ENCODE measurements at places on chromosomes 11 and 22.

- DNase-seq = no peak
Observed at GRCh38 chr22:39254122-39254521, 9.3 kb upstream of the PDGFB start.

GRCh38 chr11:11978792-11979487, 29.5 kb downstream of the DKK3 start:
- no peak for DNase-seq

- no peak for DNase-seq
Observed at GRCh38 chr22:37449331-37450001, 22.2 kb upstream of the ELFN2 start.

DNA sequence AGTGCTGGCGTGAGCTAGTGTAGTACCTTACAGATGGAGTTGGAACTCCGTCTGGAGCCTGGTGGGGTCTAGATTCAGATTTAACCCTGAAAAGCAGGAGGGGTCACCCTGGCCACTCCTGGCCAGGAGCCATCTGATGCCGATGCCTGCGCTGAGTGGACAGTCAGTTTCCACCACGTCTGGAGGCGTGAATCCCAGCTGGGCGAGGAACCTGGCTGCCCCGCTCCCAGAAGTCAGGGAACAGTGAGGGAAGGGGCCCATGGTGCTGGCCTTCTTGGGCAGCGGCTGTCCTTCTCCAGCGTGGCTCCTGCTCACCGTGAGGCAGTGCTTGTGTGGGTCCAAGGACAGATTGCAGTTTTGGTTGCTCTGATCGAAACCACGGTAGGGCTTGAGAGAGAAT, 76.3 kb downstream of the PARVB start:
- no peak for DNase-seq

DNA sequence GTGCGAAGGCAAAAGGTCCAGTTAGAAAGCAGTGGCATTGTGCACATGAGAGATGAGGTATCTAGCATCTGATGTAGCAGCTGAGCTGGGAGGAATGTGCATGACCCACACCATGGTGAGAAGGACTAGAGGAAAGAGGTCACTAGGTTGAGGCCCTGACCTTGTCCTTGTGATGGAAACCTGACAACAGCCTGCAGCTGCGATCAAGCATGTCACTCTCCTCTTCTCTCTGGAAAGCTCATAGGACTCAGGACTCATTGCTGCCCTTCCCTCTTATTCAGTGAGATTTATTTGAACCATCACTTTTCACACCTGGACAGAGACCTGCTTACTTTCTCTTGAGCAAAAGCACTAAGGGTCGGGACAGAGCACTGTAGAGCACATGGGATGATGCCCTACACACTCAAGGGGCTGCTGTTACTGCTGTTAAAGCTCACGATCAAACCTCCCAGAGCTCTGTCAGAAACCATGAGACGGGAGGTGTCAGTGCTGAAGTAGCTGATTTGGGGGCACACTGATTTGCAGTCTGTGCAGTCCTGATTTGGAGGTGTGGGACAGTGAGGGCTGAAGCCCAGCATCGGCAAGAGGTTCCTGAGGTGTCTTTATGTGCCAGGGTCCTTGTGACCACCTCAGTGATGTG, 104.3 kb downstream of the VPREB1 start:
- DNase-seq = no peak

DNA sequence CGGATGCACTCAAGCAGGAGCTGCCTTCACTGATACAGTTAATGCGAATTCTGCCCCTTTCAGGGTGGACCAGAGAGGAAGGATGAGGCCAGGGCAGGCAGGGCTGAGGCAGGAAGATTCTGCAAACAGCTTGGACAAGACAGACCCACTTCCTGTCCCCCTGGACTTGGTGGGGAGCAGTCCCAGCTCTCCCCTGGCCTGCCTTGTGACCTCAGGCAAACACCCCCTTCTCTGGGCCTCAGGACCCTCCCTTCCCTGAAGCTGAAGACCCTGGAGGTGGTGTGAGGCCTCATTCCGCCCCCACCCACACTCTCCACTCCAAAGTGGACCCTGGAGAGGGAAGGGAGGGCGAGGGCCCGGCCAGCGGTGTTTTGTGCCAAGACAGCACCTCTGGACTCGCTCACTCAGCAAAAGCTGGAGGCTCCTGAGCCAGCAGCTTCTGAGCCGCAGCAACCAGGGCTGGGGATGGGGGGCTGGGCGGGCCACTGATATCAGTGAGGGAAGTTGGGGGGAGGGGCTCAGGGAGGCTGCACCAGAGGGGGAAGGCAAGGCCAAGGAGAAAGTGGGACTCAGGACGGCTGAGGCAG, 8.5 kb downstream of the RAB3IL1 start:
- DNase-seq = no peak

GRCh38 chr11:58658623-58659022, 36.2 kb downstream of the CNTF start:
- DNase-seq = no peak

GRCh38 chr11:69320326-69320725, 26.4 kb downstream of the MYEOV start:
- no peak for DNase-seq

GRCh38 chr11:62796281-62796680, 4.5 kb upstream of the TMEM223 start:
- DNase-seq = no peak

GRCh38 chr11:27347359-27348339, 15.4 kb downstream of the CCDC34 start:
- no peak for DNase-seq

DNA sequence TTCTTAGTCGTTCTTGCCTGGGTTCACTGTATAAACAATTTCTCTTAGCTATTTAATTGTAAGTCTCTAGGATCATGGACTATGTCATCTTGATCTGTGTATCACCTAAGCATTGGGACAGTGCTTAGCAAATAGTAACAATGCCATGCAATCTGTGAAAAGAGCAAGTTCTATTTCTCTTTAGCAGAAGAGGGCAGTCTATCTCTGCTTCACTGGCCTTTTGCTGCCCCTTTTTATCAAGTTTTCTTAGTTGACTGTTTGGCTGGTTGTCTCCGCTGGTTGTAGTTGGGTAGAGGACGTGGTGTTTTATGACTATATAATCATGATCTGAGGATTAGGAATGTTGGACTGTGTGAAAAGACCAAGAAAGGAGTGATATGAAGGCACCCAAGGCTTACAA, 315.0 kb downstream of the JRKL start:
- no peak for DNase-seq

DNA sequence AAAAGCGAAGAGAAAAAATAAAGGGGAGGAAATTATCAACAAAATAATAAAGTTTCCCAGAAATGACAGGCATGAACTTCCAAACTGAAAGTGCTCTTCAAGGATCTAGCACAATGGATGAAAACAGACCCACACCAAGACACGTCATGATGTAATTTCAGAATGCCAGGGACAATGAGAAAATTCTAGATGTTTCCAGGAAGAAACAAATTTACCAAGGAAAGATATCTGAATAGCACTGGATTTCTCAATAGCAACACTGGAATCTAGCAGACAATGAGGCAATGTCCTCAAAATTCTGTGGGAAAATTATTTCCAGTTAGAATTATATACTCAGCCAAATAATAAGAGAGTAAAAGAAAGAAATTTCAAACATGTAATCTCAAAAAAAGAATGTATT, 46.0 kb downstream of the DENND5A start:
- no peak for DNase-seq

DNA sequence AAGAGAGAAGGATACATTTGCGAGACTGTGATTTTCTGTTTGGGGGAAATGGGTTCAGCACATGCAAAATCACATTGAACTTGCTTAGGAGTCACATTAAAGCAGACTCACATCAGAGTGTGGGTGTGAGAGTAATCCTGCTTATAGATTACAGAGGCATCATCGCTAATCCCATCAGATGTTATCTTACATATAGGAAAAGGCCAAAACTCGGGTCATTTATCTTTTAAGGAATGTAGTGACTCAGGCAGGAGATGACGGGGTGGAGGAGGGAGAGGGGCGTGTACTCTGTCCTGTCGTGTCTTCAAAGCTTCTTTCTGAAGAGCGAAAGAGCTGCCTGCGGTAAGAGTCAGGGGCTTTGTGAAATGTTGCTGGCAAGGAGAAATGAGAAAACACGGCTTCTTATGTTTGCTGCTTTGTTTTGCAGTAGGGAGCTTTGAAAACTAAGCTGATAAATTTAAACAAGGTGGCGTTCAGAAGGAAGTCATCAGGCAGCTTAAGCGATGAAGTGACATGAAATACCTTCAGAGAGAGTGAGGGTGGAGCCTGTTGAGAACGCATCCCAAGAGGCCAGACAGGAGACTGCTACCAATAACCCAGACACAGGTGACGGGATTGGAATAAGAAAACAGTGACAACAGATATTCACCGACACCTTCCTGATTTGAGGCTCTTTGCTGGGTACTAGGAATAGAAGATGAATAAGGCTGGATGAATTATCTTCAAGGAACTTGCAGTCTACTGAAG, 2.2 kb upstream of the C11orf16 start:
- no peak for DNase-seq

- no peak for DNase-seq
Observed at GRCh38 chr11:36239636-36240035, 49.6 kb downstream of the COMMD9 start.

- no peak for DNase-seq
Observed at GRCh38 chr22:38950527-38951295, 6.7 kb upstream of the APOBEC3A start.

GRCh38 chr22:22161924-22162851, 82.4 kb upstream of the VPREB1 start:
- DNase-seq = no peak

- no peak for DNase-seq
Observed at GRCh38 chr11:75499423-75500190, 26.1 kb downstream of the GDPD5 start.

GRCh38 chr11:111329306-111330204, 31.2 kb downstream of the POU2AF3 start:
- no peak for DNase-seq

GRCh38 chr11:119916568-119916967, 187.6 kb upstream of the NECTIN1 start:
- no peak for DNase-seq

GRCh38 chr11:8640267-8640906, 42.1 kb downstream of the TRIM66 start:
- no peak for DNase-seq

DNA sequence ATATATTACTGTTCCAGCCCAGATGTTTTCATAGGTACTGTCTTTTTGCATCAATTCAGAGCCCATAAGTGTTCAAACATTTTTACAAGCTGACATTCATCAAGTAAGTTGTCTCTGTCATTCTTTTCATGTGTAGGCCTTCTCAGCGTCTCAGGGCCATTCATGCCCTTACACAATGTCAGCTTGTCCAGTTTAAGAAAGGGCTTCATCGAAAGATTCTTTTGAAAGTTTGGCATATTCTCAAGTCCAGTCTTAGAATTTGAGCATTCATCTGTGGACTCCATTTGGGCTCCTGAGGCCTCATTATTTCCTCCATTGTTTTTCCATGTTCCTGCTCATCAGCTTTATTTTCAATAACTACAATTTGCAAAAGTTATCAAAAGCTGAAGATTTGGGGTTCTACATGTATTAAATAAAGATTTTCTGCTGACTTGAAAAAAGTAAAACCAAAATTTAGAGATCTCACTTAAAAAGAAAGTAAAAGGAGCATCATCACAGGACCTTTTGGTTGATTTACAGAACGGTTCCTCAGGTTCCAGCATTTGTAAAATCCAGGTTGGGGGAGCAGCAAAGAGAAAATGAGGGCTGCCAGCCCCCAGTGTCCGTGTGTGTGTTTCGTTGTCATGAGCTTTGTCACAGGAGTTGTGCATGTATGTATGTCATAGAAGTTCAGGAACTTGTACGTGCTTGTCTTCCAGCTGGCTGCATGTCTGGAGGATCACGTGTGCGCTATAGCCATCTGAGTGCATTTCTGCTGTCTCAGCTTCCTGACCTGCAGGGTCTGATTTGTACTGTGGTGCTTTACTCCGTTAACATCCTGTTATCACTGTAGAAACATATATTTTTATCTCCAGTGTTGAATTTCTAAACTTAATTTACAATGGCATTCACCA, 15.6 kb downstream of the MOV10L1 start:
- DNase-seq = no peak

- no peak for DNase-seq
Observed at GRCh38 chr22:22855617-22856308, 31.9 kb upstream of the IGLL5 start.

DNA sequence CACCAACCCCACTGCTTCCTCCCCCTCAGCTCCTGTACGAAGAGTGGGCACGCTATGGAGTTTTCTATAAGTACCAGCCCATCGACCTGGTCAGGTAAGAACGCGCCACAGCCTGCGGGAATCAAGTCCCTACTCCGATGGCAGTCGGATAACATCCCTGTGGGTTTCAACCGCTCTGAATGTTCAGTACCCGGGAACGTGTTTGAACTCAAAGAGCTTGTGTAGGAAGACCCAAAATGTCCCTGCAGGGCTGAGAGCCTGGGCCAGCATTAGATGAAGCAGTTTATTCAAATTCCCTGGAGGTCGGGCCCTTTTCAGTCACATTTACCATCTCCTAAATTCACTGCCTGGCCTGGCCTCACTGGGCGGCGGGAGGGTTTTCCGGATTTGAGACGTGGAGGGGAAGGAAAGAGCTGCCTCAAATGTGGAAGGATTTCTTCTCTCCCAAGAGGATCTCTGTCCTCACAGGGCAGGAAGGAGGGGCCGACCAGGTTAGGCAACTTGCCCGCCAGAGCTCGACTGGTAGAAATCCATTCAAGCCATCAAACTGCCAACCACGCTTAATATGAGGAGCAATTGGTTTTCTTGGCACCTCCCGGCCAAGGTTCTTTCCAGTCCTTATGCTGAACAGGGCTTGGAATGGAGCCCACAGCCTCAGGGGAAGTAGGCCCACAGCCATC, 46.3 kb downstream of the ANO1 start:
- DNase-seq = no peak

DNA sequence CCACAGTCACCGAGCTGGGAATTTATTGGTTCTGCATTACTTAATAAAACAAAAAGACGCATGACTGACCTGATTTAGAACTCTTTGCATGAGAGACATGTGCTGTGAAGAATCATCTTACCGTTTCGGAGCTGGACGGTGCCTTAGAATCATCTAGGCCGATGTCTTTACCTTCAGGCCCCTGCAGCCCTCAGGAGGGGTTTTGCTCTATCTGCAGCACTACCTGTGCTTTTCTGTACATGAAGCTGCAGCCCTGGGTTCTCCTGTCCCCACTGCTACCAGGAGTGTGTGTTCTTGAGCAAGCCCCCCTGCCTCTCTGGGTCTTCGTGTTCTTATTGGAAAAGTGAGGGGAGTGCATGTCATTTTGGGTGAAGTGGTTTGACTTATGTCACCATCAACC, 94.0 kb upstream of the OR4B1 start:
- DNase-seq = no peak

GRCh38 chr11:112289588-112290492, 29.2 kb upstream of the PLET1 start:
- DNase-seq = peak; percentile 85
